ENCODE measurements at places on chromosomes 6 and 20.

- ATAC-seq = no peak
Observed at GRCh38 chr6:92623431-92623830, 795.9 kb downstream of the EPHA7 start.

GRCh38 chr20:51487076-51487475, 55.4 kb downstream of the NFATC2 start:
- ATAC-seq = no peak

- no peak for ATAC-seq
Observed at GRCh38 chr6:18076231-18076630, 46.2 kb downstream of the NHLRC1 start.

DNA sequence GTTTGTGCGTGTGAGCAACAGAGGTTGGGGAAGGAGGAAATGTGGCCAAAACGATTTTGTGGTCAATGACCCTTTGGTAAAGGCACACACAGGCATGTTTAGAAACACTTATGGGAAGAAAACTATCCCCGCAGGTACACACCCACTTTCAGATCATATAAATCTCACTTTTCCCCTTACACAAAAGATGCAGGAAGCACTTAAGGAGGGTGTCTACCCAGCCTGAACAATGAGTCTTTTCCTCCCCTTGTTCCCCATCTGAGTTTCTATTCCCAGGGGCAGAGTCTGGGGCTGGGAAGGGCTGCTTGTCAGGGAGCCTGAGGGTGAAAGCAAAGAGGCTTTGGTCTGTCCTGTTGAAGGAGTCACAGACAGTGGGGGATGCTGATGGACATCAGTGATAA, 193.2 kb upstream of the SALL4 start:
- no peak for ATAC-seq

GRCh38 chr6:11459079-11459610, 78.4 kb upstream of the TMEM170B start:
- peak; percentile 66 for ATAC-seq

GRCh38 chr6:48553467-48554189, 442.6 kb upstream of the PTCHD4 start:
- no peak for ATAC-seq
